Ecto neural progenitor cell (in vitro differentiated cells): ENCODE measurements at places on chromosomes 3 and 15.
A peak's percentile ranks its signal among the peaks of the same experiment; 100 is the strongest.

DNA sequence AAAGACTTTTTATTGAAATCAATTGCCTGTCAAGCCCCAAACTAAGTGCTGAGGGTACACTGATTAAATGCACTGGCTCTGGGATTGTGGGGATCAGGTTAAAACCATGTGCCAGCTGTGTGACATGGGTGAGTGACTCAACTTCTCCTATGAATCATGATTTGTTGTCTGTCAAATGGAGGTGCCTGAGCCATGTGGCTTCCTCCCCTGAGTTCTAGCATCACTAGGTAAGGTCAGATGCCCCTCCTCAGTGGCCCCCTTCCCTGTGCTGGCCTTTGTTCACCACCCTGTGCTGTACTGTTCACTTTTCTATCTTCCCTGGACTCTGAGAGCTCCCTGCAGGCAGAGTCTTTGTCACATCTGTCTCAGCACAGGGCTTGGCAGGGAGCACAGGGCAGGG, 43.6 kb upstream of the ATP2B2 start:
- peak; percentile 18 for DNase-seq

GRCh38 chr3:191958980-191959671, 498.2 kb downstream of the PYDC2 start:
- DNase-seq, result no peak

DNA sequence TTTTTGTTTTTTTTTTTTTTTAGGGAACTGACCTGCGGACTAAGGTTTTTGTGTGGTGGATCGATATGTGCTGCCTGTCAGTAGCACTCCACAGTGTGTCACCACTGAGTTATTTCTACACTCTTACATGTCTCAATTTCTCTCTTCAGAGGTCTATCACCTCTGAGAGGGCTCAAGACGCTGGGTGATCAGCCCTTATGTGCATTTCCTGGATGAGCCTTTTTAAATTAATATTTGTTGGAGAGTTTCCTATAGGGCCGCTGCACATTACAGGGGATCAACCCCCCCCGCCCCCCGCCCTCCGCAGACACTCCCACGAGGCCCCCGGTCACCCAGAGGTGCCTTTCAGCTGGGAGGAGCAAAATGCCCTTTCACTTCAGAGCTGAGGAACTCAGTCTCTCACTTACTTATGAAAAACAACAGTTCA, 34.5 kb upstream of the AP4E1 start:
- no peak for DNase-seq

- DNase-seq, result no peak
These were observed 10.6 kb downstream of the IREB2 start for GRCh38 chr15:78448441-78449219.

DNA sequence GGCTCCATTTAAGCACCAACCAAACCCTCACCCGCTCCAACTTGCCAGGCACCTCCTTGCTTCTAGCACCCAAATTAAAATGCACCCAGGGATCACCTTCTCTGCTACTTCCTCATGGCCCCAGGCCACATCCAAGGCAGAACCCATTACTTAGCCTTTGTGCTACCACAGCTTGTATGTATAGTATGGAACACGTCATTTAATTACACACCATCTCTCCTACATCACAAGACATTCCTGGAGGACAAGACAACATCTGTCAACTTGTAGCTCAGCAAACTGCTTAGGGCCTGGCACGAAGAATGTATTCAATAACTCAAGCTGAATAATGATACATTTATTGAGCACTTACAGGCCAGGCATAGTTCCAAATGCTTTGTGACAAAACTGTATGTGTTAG, 23.3 kb downstream of the ZDHHC3 start:
- no peak for DNase-seq

DNA sequence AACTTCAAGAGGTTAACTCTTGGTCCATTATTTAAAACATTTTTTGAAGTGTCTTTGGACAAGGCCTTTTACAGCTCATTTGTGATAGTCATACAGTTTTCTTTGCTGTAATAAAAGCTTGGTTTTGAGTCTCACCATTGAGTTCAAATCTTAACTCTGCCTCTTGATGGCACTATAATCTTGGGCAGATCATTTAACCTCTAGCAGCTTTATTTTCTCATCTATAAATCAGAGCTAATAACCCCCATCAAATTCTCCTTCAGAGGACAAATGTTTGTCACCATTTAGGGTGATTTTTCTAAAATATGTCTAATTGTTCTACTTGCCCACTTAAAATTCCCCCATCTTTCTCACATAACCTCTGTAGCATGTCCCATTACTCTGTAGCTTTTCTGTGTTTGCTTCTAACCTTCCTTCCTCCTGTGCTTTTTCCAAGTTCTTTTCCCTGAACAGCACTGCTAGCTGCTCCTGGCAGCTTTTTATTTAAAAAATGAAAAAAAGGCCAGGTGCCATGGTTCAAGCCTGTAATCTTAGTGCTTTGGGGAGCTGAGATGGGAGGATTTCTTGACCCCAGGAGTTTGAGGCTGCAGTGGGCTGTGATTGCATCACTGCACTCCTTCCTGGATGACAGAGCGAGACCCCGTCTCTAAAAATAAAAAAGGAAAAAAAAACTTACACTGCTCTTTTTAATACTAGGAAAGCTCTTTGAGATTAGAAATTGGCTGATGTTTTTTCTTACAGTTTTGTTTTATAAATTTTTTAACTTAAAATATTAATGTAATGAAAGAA, 28.5 kb downstream of the UBE2E1 start:
- DNase-seq, result no peak

- DNase-seq, result no peak
These were observed 18.9 kb downstream of the SV2B start for GRCh38 chr15:91118817-91119590.

GRCh38 chr3:66393333-66394005, 107.4 kb downstream of the LRIG1 start:
- no peak for DNase-seq

- DNase-seq, result no peak
These were observed 26.3 kb downstream of the PXYLP1 start for GRCh38 chr3:141257961-141258360.

GRCh38 chr3:122031123-122031468, 9.0 kb upstream of the ILDR1 start:
- no peak for DNase-seq

GRCh38 chr15:53648934-53649333, 110.5 kb downstream of the WDR72 start:
- DNase-seq, result no peak

DNA sequence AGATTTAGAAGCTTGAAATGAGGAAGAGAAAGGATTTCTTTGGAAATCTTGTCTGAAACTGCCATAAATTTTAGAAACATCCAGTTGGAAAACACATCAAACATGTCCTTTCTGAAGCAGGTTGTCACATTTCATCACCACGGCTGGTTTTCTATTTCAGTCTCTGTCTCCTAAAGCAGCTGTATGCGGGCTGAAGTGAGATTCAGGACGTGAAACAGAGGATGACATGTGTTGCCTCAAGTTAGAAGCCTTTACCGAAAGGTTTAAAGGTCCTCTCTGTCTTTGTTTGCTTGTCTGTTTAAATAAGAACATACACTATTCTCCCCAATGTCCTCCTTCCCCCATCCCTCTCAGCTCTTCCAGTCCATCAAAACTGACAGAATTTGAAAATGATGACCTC, 141.9 kb downstream of the SQOR start:
- no peak for DNase-seq

DNA sequence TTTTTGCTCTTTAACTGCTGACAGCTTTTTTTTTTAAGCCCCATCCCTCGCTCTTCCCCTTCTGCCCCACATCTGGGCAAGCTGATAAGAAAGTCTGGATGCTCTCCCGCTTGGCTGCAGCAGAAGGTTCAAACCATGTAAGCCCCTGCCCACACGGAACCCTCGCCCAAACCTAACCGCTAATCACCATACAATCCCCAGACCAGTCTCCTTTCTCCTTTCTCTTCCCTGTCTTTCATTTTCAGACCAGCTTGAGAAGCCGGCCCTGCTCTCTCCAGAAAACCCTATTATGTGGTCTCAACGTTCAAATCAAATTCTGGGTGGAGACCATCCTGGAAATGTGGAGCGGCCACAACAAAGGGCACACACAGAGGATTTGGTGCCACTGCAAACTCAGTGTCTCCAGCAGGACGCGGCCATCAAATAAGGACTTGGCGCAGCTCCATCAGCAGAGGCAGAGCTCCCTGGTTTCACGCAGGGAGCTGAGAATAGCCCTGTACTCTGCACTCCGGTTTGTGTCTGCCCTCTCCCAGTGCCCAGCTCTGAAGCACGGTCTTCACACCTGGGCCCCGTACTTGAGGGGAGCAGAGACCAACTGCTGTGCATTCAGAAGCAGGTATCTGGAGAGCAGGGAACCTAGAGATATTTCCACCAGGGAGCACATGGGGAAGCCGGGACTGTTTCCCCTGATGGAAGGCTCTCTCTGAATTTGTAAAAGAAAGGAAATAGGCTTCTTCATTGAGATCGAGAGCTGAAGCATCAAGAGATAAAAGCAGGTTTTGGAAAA, 92.6 kb downstream of the XXYLT1 start:
- no peak for DNase-seq

GRCh38 chr3:157160658-157161424, 894 bp upstream of the CCNL1 start:
- no peak for DNase-seq

- DNase-seq, result no peak
These were observed 81.8 kb downstream of the IQSEC1 start for GRCh38 chr3:12991481-12991837.

GRCh38 chr3:122409446-122409845, 6.4 kb downstream of the WDR5B start:
- no peak for DNase-seq

DNA sequence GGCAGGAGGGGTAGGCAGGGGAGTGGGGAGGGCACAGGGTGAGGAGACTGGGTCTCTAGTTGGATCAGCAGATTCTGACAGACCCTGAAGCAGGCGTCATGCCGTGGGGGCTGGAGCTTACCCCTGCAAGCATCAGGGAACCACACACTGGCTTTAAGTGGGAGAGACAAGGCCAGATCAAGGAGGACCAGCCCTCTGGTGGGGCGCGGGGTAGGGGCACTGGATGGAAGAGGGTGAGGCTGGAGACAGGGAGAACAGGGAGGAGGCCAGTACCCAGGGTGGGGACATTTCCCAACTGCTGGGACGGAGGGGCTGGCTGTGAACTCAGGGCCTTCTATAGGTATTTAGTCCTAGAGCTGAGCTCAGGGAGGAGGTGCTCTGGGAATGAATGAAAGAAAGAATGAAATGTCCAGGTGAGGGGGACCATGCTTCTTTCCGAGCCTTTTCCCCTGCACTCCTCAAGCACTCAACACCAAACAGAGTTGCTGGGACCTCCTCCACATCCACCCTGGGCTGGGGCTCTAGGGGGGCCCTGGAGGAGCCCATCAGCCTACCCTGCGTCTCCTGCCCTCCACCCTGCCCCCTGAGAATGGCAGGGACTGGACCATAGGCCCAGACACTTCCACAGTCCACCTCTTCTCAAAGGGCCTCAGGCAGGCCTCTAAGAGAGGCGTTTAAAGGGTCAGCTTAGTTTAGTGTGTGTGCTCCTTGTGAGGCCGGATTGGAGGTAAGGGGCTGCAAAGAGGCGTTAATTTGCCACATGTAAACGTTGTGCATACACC, 49.0 kb upstream of the FGD5 start:
- DNase-seq, result no peak

- no peak for DNase-seq
These were observed 432.2 kb downstream of the UNC13C start for GRCh38 chr15:54410481-54410880.

GRCh38 chr3:184965639-184966430, 153.9 kb downstream of the VPS8 start:
- no peak for DNase-seq

- DNase-seq, result no peak
These were observed 27.0 kb downstream of the TM4SF4 start for GRCh38 chr3:149501524-149501923.

DNA sequence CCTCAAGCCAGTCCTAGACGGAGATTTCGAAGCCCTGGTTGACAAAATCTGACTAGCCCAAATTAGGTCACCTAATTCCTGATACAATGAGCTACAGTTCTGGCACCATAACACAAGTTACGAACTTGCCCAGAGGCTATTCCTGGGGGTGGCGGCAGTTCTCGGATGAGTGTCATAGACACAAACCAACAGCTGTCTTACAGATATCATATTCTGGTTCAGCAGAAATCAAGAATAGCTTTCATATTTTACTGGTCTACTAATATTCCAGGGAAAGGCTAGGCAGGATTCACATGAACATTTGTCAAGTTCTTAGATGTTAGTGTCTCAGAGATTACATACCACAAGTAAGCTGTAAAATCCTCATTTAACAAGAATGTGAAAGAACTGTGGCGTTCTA, 8.8 kb downstream of the ANAPC13 start:
- no peak for DNase-seq

- DNase-seq, result no peak
These were observed 47.9 kb downstream of the TLE3 start for GRCh38 chr15:70049701-70050301.

- DNase-seq, result no peak
These were observed 60.5 kb downstream of the CLDN1 start for GRCh38 chr3:190261740-190262139.

GRCh38 chr3:124779751-124780191, 49.5 kb downstream of the UMPS start:
- no peak for DNase-seq

- DNase-seq, result peak; percentile 61
These were observed 736 bp downstream of the IREB2 start for GRCh38 chr15:78438619-78439285.

GRCh38 chr3:149382518-149382917, 5.1 kb upstream of the TM4SF1 start:
- DNase-seq, result no peak

- DNase-seq, result no peak
These were observed 391.9 kb upstream of the THRB start for GRCh38 chr3:24886501-24886900.

DNA sequence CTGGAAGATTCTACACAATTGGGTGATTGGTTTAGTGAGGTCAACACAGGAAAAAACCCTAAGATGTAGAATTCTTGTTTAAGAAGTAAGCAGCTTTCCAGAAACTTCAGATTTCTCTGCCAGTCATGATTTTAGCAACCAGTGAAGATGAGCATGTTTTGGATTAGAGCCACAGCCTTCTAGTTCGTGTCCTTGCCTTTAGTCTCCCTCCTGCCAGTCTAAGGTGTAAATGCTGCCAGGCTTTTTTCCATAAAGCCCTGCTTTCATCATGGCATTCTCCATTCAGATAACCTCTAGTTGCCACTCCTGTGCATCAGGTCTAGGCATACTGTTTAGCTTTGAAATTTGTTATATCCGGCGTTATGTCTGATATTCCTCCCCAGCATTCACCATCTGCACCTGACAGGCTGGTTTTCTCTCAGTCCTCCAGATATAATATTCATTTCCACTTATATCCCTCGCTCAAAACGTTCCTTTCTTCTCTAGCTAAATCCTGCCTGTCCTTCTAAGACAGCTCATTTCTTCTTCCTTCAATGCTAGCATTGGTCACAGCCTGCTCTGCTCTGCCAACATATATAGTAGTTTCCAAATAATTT, 37.4 kb downstream of the SYN2 start:
- DNase-seq, result no peak

DNA sequence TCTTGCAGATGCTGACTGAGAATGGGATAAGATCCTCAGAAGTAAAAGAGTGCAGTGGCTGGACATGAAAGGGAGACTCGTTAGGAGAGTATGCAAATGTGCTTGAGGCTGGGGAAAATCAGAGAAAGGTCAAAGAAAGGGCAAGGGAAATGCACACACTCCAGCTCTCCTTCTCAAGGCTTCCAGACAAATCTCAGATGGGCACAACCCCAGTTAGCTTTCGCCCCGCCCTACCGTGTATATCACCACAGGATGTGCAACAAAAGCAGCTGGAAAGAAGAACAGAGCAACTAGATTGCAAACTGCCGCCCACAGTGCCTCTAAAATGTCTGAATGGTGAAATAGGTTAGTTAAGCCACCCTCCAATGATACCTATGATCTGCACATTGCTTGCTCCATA, 63.9 kb downstream of the CERS3 start:
- no peak for DNase-seq
